Endodermal cell (in vitro differentiated cells): ENCODE measurements at places on chromosomes 6 and 20. TPM values are rescaled to one million over a fixed set of nuclear protein-coding genes. Genes with fewer than 3 reads are reported as not detected.

The LAMA4 gene
- 3.7 and 4.9 TPM in 2 replicates for total RNA-seq

The ASXL1 gene
- 81.3 to 92.8 TPM (median 88.9 TPM) in 3 replicates for total RNA-seq

The CST5 gene
- total RNA-seq: not detected in 3 replicates

The EEF1A2 gene
- total RNA-seq: 19.5 and 22.6 TPM in 2 replicates

The ERVFRD-1 gene
- not detected in 3 replicates for total RNA-seq

DNA sequence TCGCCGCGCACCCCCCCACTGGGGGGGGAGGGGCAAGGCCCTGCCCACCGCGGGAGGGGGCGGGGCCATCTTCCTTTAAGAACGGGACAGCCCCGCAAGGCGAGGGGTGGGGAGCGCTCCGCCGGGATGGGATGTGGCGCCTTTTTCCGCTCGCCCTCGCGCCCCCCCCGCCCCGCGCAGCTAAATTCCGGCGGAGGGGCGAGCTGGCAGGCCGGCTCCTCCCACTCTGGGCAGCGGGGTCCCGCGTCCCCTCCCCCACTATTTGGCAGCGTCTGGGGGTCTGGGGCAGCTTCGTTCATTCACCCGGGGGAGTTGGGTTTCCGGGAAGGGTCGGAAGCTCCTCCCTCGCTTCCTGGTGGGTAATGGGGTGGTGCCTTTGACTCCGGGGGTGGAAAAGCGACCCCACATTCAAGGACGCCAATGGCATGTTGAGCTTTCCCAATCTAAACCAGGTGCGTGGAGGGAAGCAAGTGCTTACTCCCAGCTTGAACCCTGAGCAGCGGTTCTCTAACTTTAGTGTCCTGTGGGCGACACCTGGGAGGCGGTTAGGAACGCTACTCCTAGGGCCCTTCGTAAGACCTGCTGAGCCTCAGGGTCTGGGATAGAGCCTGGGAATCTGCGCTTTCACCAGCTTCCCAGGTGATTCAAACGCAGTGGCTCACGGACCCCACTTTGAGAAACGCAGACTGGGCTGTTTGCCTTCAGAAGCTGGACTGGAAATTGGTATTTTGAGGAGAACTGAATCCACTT, 927 bp downstream of the ASXL1 start:
- DNase-seq: peak; percentile 92

- DNase-seq: peak; percentile 71
Measured at GRCh38 chr6:153129873-153130514, 1.1 kb downstream of the RGS17 start.

DNA sequence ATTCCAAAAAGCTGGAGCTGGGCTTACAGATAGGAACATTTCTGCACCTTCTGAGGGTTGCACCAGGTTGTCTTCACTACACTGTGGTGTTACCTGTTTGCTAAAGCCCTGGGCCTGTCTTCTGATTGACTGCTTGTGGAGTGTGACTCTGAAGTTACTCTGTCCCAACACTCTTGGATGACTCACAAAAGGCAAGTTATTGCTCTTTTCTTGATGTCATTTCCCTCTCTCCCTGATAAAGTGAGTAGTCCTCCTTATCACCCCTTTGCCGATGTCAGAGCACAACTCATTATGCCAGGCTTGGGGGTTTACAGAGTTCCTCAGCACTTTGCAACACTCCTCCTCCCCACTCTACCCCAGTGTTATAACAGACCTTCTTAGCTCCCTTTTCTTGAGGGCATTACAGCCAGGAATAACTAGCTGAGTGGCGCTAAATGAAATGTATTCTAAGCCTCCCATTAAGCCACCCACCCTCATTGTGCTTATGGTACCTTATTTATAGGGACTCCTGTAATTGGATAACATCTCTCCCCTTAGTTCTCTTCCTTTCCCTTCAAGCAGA, 36.1 kb upstream of the NKX2-4 start:
- no peak for DNase-seq

DNA sequence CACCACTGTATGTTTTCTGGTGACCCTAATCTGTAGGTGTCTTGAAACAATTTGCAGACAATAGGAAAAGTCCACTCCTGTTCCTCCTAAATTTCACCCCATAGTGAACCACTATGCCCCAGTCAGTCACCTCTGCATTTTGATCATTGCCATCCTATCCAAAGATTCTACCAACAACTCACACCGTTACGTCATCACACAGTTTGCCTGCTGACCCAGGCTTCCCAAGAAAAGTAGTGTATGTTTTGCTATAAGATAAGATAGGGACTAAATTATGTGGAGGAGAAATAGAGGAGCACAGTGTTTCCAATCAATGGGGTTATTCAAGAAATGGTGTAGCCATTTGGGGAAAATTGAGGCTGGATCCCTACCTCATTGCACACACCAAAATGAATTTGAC, 58.8 kb downstream of the GNAS start:
- DNase-seq: no peak

GRCh38 chr6:46796848-46797580, 3.8 kb downstream of the MEP1A start:
- no peak for DNase-seq

GRCh38 chr6:113481458-113481857, 375.7 kb upstream of the MARCKS start:
- DNase-seq: no peak

- no peak for DNase-seq
Measured at GRCh38 chr6:41984623-41985022, 43.0 kb upstream of the CCND3 start.

DNA sequence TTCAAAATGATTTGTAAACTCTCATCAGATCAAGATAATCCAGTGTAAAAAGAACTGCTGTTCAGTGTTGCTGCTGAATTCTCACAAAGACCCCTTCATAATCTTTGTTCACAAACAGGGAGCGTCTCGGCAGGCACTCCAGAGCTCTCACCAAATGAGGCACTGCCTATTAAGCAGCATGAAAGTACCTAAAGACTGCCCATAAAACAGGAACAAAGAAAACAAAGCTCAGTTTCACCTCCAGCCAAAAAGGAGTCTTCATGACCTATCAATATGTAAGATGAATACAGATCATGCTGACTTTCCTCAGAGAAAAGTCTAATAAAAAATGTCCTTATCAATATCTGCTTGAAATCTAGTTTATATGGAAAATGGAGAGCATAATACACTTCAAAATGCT, 41.8 kb downstream of the GPR63 start:
- no peak for DNase-seq

DNA sequence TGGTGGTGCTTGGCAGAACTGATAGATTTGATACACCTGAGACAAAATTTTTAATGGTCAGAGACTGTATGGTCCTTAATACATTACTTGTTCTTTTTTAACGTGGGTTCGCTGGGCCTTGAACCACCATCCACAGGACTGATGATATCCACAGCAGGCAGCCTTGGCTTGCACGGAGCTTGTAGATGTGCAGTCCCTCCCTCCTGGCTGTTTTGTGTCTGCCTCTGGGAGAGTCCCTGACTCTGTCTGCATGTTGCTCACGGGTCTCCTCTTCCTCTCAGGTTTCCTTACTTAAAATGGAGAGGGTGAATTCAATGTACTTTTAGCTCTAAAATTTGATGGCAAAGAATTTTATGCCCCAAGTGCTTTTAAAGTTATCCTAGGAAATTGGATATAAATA, 17.5 kb downstream of the KIF25 start:
- no peak for DNase-seq

DNA sequence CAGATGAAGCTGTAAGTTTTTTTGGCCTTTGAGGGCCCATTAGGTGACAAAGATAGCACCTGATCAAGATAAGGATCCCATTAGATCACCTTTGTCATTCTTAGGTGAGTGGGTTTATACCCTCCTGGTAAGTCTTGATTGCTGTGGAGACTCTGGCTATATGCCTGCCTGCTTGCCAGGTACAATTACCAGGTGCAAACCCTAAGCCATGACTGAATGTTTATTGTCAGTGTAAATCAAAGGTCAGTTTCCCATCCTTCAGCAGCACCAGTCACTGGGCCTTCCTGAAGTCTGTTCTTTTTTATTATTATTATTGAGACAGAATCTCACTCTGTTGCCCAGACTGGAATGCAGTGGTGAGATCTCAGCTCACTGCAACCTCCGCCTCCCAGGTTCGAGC, 106.4 kb upstream of the FOXO3 start:
- DNase-seq: no peak

DNA sequence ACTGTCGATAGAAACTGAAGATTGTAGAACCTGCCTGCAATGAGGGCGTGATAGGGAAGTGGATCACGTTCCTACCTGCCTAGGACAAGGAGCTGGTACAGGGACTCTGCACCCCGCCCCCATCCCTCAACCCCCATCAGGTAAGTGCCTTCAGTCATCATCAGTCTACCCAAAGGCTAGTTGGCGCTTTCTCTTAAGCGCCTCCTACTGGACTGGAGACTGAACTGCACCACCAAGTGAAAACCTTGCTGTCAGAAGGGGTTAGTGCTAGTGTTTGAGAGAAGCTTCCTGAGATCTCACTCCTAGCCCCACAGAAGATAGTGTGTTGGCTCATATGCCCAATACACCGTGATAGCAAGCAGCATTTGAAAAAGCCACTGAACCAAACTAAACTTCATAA, 706.5 kb upstream of the MAN1A1 start:
- peak; percentile 83 for DNase-seq

DNA sequence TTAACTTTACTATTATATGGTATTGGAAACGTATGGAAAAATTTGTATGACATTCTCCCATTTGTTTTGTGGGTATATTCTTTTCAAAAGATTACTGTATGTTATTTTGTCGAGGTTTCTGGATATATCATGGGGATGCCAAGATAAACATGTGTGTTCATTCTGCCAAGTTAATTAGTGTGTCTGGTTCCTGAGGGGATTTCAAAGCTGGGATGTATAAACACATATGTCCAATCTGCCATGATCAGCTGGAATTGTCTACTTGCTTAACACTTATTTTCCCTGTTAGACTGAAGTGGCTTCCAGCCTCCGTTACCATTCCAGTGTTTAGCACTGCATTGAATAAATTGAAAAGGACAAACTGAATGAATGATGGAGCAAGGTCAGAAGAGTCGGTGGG, 86.2 kb downstream of the DNAH8 start:
- DNase-seq: no peak

DNA sequence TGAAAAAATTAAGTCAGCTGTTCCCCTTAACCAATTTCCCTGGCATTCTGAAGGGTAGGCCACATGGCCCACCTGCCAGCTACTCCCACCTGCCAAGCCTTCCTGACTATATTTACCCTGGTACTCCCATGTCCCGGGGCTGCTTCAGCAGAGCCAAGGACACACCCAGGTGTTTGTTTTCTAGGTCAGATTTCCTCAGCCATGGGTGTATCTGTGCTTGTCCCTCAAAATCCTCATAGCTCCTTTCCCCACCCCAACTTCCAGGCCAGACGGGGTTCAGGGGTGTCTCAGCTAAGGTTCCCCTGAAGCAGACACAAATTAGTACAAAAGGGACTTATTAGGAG, 139.4 kb upstream of the CDYL start:
- no peak for DNase-seq

DNA sequence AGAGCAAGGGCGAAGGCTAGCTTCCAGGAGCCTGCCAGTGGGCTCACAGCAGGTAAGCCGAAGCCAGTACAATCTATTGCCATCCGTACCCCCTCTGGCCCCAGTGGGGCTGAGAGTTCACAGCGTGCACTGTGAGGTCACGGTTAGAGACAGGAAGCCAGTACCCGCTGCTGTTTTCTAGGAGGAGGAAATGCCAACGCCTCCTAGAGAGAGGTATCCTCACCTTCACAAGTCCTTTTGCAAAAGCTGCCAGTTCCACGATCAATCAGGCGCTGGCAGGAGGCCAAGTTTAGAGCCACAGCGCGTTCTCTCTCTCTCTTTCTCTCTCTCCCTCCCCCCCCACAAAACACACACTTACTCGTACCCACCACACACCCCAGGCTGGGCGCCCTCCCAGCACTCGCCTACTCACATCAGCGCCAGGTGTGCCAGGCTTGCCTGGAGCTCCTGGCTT, 22.5 kb downstream of the COL9A1 start:
- DNase-seq: peak; percentile 61

DNA sequence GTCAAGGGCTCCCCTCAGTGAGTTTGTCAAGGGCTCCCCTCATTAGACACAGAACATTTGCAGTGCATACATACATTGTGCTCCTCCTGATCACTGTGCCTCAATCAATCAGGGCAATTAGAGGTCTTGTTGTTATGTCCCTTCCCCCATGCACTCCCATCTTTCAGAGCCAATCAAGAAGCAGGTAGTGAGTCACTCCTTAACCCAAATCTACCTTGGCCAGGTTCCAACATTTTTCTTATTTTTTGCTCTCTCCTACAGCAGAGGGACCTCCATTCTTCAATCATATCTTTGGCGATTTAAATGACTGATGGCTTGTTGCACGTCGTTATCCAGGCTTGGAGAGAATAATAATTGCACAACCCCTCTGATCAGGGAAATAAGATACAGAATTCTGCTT, 409.9 kb upstream of the SPTLC3 start:
- no peak for DNase-seq

- DNase-seq: no peak
Measured at GRCh38 chr20:38344107-38344701, 2.1 kb upstream of the LBP start.
